Cerebellum (tissue), 4 donors: ENCODE measurements at places on chromosomes 3 and 15.

GRCh38 chr15:62445244-62445643 is 280.2 kb upstream of the C2CD4B start:
- no peak for DNase-seq

DNA sequence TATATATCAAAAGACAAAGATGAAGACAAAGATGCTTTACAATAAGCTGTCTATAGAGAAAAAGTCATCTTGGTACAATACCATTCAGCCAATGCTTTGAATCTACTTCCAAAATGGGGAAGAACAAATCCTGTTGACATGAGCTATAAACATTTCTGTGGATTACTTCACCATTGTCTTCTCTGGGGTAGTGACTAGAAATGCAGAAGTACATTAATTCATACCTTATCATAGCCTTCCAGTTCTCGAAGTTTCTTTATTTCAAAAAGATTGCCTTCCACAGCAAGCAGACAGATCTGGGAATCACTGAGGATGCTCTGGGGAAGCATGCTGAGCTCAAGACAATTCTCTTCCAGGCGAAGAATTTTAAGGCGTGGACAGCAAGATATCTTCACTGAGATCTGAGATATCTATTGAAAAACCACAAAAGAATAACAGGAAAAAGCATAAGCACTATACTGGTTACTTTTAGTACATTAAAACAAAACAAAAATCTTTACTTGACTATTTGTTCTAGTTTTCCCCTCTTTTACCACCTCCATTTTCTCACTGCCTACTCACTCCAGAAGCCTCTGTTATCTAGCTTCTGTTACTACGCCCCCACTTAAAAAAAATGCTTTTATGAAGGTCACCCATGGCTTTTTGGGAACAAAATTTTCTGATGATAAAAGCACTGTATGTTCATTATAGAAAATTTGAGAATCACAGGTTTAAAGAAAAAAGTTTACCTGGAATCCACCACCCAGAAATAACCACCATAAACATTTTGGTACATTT is 3.6 kb downstream of the LRRC57 start:
- no peak for DNase-seq

- DNase-seq, result no peak
Measured at GRCh38 chr3:195312714-195313113, 41.8 kb upstream of the XXYLT1 start.

DNA sequence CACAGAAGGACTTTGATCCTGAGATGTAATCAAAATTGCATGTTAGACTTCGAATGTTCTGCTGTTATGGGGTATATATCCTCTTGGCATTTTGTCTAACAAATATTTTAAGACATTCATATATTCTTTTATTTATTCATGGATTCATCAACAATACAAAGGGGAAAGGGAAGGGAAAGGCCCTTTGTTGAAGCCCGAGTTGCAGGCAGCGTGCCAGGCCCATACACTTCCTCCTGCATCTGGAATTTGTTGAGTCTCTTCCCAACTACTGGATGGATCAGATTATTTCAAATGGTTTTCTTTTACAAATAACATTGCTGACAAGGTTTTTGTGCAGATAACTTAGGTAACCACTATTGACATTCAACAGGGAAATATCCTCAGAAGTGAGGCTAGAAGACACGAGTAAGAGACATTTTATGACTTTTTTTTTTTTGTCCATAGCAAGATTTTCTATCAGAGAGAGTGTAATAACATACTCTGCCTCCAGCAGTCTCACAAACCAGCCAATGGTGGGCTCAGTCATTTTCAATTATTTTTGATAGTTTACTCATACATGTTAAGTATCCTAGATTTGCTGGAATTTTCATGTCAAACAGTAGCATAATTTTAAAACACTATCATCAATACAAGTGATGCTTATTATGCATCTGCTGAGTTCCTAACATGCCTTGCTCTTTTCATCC is 94.3 kb downstream of the RPL39L start:
- DNase-seq, result no peak

GRCh38 chr3:127276995-127277394 is 10.9 kb downstream of the PRR20G start:
- DNase-seq, result no peak

DNA sequence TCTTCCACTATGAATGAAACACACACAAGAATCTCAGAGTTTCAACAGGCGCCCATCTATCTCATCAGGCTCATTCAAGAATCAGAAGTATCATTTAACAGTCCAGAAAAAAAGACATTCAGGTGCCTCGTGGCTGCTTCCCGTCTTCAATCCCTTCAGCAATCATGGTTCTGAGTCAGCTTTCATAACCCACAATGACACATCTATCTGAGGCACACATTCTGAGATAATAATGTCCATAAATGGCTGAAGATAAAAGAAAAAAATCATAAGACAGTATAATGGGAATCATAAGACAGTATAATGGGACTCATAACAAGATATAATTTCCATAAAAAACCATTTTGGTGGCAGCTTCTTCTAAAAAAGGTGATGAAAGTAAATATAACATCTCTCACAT is 52.4 kb downstream of the TNIK start:
- no peak for DNase-seq

DNA sequence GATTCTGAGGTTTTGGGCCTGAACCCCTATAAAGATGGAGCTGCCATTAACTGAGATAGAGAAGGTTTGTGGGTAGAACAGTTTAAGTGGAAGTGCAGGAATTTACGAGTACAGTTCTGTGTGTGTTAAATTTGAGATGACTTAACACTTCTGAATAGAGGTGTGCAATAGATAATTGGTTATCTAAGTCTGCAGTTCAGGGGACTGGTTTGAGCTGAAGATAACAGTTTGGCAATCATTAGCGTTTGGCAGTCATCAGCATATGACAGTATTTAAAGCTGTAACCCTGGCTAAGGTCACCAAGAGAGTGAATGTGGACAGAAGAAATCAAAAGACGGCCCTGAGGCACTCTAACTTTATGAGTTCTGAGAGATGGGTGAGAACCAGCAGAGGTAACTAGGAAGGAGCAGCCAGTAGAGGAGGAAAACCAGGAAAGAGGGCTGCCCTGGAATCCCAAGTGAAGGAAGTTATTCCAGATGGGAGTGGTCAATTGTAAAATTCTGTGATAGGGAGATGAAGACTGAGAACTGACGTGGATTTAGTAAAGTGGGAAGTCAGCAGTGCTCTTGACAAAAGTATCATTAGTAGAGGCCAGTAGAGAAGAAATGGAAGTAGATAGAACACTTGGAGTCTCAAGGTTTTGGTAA is 8.1 kb downstream of the MYNN start:
- no peak for DNase-seq

DNA sequence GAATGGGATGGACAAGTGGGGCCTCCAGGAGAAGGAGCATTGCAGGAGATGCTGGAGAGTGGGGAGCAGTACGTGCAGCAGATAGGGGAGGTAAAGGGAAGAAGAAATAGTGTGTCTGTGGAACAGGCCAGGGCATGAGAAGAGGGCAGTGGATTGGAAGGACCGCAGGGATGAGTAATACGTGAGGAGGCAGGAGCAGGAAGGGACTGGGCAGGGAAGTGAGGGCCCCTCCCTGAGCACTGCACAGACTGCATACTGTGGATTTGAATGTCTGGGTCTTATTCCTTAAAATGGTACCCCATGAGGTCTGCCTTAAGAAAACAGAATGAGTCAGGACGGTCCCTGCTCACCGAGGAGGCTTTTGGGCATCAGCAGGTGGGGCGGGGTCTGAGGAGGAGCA is 210.0 kb upstream of the NDN start:
- DNase-seq, result no peak

DNA sequence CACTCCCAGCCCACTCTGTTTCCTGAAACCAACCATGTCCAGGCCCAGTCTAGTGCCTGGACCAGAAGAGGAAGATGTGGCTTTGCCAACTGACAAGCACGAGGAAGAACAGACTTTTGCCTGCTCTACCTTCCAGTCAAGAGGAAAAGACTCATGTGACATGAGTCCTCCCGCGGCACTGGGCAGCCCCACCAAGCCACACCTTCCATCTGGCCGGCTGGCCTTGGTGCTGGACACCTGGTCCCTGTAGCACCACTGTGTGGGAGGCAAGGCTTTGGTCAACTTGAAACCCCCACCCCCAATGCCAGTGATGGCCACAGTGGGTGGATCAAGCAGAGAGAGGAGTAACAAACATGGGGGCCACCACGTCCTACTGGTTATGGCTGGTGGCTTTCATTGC is 12.5 kb downstream of the CHDH start:
- DNase-seq, result no peak

GRCh38 chr15:35305031-35305550 is 220.0 kb upstream of the NANOGP8 start:
- no peak for DNase-seq

DNA sequence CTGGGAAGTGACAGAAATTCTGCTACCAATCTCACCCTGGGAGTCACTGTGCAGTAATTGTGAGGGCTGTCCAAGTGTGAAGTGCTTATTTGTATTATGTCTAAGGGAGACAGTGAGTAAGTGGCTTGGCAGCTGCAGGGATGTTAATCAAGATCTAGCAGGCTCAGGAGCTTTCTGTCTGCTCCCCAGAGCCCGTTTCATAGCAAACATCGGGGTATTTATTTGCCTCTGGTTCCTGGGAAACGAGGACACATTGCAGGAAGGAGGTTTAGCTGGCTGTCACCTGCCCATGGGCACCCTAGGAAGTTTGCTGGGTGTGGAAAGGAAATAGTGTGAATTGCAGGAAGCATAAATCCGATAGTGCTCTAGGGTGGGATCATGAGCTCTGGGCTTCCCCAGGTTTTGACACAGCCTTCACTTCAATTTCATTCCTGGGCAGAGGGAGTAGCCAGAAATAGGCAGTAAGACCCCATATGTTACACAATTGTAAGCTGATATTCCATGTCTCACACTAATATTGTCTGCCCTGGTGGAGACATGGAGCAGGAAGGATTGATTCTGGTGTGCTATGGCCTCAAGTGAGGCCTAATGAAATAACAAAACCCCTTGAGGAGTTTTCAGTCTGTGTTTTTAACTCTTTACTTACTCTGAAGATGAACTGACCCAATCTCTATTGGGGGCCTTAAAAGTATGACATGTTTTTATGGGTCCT is 74.1 kb upstream of the MITF start:
- DNase-seq, result no peak

GRCh38 chr3:50493086-50493485 is 10.3 kb downstream of the CACNA2D2 start:
- DNase-seq, result no peak

DNA sequence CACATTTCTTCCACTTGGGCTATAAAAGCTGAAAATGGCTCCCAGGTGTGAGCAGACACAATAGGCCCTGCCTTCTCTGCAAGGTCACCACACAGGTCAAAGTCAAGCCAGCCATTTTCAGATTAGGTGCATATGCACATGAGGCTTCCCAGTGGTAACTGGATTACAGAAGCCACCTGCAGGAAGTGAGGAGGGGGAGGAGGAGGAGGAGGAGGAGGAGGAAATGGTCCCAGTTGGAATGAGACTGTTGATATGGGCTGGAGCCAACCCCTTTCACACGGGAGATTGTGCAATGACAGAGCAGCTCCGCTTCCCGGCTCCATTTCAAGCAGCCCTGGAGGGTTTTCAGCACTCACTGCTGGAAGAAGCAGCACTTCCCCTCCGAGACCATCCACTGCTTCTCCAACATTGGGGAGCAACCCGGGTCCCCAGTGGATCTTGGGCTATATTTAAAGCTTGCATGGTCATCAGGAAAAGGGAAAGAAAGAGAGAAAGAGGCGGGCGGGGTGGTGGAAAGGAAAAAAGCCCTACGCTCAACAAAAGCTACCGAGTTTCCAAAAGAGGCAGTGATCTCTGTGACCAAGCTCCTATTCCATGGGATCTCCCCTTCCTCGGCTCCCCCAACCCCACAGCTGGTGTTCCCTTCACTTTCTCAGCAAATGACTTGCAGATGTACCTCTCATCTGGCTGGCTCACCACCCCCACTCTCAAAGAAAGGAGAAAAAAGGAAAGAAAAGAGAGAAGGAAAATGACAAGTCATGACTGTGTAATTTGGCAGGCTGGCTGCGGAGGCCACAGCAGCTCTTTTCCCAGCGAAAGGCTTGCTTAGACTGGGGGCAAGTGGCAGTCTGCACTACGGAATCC is 58.3 kb downstream of the LRIG1 start:
- DNase-seq, result peak; percentile 55

DNA sequence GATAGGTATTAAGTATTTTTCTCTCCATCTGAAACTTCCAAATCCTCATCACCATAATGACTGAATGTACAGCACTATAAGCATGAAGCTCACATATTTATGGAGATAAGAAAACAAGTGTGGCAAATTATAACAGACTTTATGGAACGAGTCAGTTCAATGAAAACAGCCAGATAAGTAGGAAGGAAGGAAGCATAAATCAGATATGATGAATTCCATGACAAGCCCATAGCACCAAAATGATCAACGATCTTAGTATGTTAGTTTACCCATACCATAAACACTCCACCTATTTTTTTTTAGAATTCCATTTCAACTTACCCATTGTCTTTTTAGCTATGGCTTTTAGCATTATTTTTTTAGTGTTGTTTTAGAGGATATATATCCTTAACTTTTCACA is 169.5 kb downstream of the TNIK start:
- DNase-seq, result no peak

- no peak for DNase-seq
Measured at GRCh38 chr15:62087671-62088352, 21.0 kb downstream of the C2CD4A start.

- no peak for DNase-seq
Measured at GRCh38 chr3:79769229-79769628, 1.4 kb upstream of the ROBO1 start.

- no peak for DNase-seq
Measured at GRCh38 chr3:155225417-155225816, 68.1 kb downstream of the STRIT1 start.

- DNase-seq, result no peak
Measured at GRCh38 chr3:128293930-128294329, 140.6 kb downstream of the EEFSEC start.

DNA sequence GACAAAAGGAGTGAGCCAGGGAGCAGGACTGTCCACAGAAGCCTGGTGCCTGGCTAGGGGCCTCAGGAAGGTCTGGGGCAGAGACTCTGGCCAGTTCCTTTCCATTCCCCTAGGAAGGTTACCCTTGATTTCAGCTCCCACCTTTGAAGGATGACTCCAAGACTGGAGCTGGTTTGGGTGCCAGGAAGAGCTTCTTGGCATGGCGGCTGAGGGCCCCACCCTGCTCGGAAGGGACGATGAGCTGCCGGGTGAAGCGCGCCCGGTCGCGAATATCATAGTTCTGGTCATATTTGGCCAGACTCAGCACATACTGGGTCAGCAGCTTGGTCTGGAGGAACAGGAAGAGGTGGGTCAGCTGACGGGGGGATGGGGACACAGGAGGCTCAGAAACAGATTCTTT is 19.4 kb upstream of the CPEB1 start:
- DNase-seq, result no peak

GRCh38 chr3:29026959-29027358 is 253.9 kb upstream of the RBMS3 start:
- DNase-seq, result no peak
